ENCODE measurements at places on chromosomes 12 and 14.

DNA sequence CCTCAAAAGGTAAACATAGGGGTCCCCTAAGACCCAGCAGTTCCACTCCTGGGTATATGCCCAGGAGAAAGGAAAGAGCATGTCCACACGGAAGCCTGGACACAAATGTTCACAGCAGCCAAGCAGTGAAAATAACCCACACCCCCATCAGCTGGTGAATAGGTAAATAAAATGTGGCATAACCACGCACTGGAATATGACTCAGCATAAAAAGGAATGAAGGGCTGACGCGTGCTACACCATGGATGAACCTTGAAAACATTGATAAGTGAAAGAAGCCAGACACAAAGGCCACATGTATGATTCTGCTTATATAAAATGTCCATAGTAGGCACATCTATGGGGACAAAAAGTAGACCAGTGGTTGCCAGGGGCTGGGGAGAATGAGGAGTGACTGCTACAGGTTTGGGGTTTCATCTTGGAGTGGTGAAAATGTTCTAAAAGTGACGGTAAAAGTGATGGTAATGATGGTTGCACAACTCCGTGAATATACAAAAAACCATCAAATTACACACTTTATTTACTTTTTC lies 3.8 kb upstream of the SCARB1 start:
- no peak for DNase-seq

DNA sequence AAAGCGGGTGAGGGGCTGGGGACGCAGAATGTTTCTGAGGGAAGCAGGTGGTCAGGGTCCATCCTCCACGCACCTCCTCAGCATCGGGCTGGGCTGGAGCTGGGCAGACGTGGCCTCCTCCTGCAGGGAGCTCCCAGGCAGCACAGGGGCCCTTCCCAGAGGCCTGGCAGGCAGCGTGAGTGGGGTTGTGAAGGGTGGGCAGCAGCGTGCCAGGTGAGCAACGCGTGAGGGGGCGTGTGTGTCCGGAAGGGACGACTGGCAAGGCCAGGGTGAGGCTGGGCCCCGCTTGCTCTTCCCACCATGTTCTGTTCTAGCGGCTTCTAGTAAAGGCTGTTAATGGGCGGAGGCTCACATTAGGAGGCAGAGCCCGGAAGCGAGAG lies 17.1 kb downstream of the ANKRD9 start:
- no peak for DNase-seq

DNA sequence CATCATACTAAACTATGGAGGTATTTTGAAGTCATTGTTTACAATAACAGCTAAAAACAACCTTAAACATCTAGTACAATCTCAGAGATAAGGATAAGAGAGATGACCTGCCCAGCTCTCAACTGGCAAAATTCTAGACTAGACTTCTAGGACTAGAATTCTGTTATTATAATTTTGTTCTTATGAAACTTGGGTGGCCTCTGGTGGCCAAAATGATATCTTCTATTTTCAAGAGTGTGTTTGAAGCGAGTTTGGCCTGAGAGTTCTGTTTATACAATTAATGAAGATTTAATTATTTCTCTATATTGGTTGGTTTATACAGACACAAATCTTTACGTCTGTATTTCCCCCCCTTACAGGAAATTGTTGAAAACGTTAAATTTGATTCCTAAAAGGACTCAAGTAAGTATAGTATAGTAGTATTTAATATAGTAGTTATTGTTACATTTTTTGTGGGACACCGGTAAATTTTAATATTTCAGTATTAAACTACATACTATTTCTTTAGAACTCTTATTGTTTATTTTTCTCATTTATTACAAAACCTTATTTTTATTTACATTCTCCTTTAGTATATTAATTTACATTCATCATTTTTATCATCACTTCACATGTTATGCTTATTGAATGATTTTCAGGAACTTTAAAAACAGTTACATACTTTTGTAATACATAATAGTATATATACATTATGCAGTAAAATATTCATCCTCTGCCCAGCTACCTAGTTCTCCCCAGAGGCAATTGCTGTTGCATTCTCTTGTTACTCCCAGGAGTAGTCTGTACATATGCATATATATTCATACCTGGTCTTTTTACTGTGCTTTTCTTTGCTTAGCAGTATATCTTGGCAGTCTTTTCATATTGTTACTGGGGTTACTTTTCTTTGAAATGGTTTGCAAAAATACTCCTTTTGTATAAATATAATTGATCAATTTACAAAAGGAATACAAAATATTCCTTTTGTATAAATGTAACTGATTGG lies 6.6 kb downstream of the PPHLN1 start:
- no peak for DNase-seq

DNA sequence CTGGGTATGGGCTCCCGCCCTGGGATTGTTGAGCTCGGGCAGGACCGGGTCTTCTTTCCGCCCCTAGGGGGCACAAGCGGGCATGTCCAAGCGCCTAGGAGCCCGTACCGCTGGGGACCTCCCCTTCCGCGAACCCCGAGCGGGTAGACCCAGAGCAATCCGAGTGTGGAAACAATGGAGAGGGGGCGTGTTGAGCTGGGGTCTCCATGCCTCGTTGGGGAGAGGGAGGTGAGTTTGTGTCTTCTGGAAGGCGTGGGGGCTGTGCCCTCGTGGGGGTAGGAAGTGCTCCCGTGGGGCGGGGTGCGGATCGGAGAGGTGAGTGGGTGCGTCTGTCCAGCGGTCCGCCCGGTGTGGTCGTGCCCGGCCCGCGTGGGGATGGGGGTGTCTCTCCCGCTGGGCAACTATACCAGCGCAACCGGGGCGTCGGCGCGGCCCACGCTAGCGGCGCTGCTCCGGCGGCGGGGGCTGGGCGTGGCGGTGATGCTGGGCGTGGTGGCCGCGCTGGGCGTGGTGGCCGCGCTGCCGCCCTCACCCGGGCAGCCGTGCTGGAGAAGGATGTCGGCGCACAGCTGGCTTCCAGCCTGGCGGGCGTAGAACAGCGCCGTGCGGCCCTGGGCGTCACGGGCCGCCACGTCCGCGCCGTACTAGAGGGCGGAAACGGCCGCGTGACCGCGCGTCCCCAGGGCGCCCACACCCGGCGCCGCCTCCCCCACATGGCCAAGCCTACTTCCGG lies 12.2 kb downstream of the AGAP2 start:
- DNase-seq, result no peak

DNA sequence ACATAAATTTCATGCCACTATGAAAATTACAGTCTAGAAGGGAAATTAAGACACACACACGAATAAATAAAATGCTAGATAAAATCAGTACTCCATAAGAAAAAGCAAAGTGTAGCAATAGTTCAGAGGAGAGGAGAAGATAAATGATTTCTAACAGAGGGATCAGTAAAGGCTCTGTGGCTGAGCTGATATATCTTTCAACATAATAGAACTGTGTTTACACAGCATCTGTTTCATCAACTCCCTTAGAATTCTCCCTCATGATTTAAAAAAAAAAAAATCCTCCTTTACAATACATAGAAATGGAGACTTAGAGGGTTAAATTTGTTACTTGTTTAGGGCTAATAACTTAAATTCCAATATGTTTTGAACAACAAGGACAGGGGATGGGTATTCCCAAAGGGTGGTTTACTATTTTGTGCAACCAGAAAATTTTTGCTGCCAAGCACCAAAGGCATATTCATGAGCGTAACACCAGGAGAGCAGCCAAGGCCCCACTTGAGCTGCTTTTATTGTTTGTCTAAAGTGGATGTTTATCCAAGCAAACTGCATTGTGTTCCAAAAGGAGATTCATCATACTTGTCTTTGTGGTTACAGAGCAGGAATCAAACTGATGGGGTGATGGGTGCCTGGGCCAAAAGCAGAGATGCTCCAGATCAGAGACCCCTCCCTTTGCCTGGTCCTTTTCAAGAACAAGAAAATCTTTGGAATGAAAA lies 162.7 kb downstream of the BMP4 start:
- DNase-seq, result no peak

- DNase-seq, result no peak
Measured at GRCh38 chr12:9646794-9647781, 22.4 kb upstream of the CLEC2D start.

- DNase-seq, result no peak
Measured at GRCh38 chr12:130977046-130977742, 23.5 kb downstream of the ADGRD1 start.

DNA sequence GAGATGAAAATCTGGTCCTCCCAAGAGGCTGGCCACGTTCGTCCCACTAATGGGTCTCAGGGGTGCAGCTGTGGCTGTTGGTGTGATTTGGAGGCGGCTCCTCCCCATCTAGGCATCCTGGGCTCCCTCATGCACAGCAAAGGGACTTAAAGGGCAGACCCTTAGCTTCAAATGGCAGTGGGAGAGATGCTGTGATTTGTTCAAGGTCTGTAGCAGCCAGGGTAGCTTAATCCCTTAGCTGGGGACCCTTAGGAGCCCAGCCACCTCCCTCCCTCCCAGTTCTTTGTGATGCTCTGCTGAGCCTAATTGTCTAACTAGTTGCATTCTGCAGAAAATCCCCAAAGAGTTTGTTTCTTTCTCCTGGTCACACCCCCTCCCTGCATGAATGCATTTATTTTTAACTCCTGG lies 18.3 kb downstream of the DYRK4 start:
- no peak for DNase-seq

- DNase-seq, result no peak
Measured at GRCh38 chr14:39085933-39086332, 17.1 kb downstream of the SEC23A start.

DNA sequence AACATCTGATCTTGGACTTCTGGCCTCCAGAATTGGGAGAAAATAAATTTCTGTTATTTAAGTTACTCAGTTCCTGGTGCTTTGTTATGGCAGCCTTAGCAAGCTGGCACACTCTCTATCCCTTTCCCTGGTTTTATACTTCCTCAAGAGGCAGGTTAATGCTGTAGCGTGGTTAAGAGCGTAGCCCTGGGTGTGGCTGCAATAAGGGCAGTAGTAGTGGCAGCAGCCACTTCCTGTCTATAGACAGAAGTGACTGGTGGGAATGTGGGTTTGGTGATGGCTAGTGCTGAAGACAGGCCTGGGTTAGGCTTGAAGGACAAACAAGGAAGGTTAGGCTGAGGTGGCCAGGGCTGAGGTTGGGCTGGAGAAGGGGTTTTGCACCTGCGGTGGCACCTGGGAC lies 3.6 kb upstream of the LGALS3 start:
- DNase-seq, result no peak

- no peak for DNase-seq
Measured at GRCh38 chr14:35855876-35856481, 29.8 kb downstream of the BRMS1L start.

- no peak for DNase-seq
Measured at GRCh38 chr14:72416081-72416849, 477.6 kb downstream of the DPF3 start.

GRCh38 chr12:27343255-27344000 lies 10.8 kb downstream of the BMAL2 start:
- DNase-seq, result no peak

- no peak for DNase-seq
Measured at GRCh38 chr12:101695706-101696105, 1.7 kb upstream of the CHPT1 start.

- no peak for DNase-seq
Measured at GRCh38 chr12:108852674-108853309, 4.6 kb downstream of the SSH1 start.

DNA sequence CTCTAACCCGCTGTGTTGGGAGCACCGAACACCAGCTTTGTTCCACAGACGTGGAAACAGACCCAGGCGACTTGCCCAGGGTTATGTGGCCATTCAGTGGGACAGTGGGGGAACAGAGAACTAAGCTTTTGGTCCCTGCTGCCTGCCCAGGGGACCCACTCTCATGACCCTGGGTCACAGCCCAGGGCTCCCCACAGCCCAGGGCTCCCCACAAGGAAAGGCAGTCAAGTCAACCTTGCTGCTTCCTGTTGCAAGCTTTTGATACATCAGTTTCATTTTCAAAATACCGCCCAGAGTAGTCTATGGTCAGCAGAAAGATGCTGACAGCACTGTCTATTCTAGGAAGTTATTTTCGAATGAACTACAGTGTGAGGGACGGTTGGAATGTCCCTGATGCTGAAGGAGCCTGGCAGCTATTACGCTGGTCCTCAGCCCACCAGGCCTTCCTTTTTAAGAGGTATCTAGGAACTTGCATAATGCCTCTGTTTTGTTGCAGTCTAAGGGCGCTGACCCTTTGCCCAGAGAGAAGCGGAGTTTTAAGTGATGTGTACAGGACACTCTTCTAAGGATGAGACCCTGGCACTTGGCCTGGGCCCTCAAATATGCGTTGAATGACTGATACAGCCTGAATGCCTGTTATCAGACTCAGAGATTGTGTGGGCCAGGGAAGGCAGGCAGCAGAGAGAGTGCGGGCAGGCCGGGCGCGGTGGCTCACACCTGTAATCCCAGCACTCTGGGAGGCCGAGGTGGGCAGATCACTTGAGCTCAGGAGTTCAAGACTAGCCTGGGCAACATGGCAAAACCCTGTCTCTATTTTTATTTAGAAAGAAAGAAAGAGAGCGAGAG lies 12.6 kb upstream of the TTC7B start:
- no peak for DNase-seq

- DNase-seq, result no peak
Measured at GRCh38 chr12:71973687-71974086, 35.0 kb downstream of the TPH2 start.

DNA sequence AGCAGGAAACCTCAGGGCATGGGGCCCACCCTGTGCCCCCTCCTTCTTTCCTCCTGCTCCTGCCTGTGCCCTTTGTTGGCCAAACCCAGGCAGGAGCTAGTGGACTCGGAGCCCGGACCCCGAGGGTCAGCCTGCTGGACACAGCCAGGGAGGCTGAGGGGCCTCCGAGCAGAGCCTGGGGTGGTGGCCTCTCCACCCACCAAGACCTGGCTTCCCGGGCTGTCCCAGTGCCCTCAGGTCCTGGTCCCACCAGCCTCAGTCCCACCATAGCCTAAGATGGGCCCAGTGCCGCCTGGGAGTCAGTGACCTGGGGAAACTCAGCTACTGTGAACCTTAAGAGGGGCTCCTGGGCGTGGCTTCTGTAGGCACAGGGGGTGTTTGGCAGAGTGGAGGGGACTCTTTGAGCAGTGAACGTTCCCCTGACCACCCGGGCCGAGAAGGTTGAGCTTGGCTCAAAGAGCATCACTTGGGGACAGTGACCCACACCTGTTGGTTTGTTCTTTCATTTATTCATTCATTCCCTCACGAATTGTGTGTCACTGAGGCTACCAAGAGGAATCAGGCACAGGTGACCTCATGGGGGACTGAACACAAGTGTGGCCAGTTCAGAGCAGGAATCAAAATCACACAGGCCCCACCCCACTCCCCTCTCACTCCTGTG lies 266.1 kb downstream of the ADGRD1 start:
- DNase-seq, result no peak

GRCh38 chr12:113226696-113227568 lies 5.7 kb downstream of the TPCN1 start:
- no peak for DNase-seq

GRCh38 chr12:19779395-19780056 lies 340.2 kb downstream of the AEBP2 start:
- no peak for DNase-seq

- DNase-seq, result no peak
Measured at GRCh38 chr12:120529641-120530417, 871 bp upstream of the COQ5 start.

All from activated gamma-delta T cell (primary cell).